Activated T-cell treated with anti-CD3 and anti-CD28 coated beads, Interleukin-2, amount 50 U/mL, for 72 hours (primary cell): ENCODE measurements at places on chromosomes 2 and 18. TPM values are rescaled to one million over a fixed set of nuclear protein-coding genes. Genes with fewer than 3 reads are reported as not detected.
A peak's percentile ranks its signal among the peaks of the same experiment; 100 is the strongest.

GRCh38 chr2:230913406-230914143 is 11.5 kb downstream of the GPR55 start:
- H3K4me3 ChIP-seq: no peak overlapping the region
- DNase-seq: no peak
- H3K36me3 ChIP-seq: peaks cover 4% of the 10 kb centered on the region
- H3K27me3 ChIP-seq: peaks cover 60% of the 10 kb centered on the region
- H3K27ac ChIP-seq: no peak overlapping the region

GRCh38 chr2:118535818-118536212 is 311.6 kb downstream of the EN1 start:
- no peaks in the 10 kb centered on the region for H3K27me3 ChIP-seq
- no peak for DNase-seq
- no peak overlapping the region for H3K4me3 ChIP-seq
- no peak overlapping the region for H3K27ac ChIP-seq
- no peaks in the 10 kb centered on the region for H3K4me1 ChIP-seq
- no peaks in the 10 kb centered on the region for H3K36me3 ChIP-seq

- H3K27me3 ChIP-seq: no peaks in the 10 kb centered on the region
- no peak overlapping the region for H3K4me3 ChIP-seq
- DNase-seq: no peak
These were observed 290.8 kb downstream of the GBX2 start for GRCh38 chr2:235877275-235877802.

Gene ATG16L1
- 26.0 TPM for total RNA-seq

DNA sequence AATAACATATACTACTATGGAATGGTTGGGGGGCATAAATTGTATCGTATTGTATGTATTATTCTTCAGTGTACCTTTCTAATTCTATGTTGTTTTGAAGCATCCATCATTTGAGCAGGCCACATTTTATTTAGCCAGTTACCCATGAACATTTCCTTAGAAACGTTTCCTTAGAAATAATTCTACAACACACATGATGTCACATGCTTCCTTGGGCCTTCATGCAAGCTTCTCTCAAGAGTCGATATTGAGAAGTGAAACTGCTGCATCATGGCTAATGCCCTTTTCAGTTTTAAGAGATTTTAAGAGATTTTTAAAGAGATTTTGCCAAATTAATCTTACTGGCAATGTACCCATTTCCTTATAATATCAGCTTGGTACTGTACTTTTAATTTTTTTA is 63.9 kb downstream of the ALPK2 start:
- H3K4me3 ChIP-seq: no peak overlapping the region
- H3K4me1 ChIP-seq: peaks cover 46% of the 10 kb centered on the region
- H3K27me3 ChIP-seq: peaks cover 6% of the 10 kb centered on the region

DNA sequence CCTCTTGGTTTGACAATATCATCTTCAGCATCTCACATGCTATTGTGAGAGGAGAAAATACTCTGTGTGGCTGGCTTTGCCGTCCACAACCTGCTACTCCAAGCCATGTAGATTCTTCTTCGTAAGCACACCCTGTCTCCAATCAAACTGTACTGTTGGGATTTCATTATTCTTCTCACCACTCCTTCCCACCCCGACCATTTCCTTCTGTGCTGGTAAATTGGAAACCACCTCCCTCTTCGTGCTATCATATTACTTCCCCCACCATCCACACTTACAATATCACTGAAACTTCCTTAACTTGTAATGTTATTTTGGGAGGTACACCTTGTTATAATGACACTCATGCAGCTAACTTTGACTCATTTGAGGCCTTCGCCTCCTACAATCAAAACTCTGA is 3.2 kb upstream of the AGXT start:
- H3K36me3 ChIP-seq: no peaks in the 10 kb centered on the region
- no peak overlapping the region for H3K27ac ChIP-seq
- no peaks in the 10 kb centered on the region for H3K27me3 ChIP-seq
- H3K4me3 ChIP-seq: no peak overlapping the region

- DNase-seq: no peak
- no peaks in the 10 kb centered on the region for H3K27me3 ChIP-seq
- H3K27ac ChIP-seq: no peak overlapping the region
- no peaks in the 10 kb centered on the region for H3K4me1 ChIP-seq
- H3K36me3 ChIP-seq: peaks cover 7% of the 10 kb centered on the region
These were observed 120.6 kb downstream of the PIGN start for GRCh38 chr18:62066102-62066818.

GRCh38 chr2:54947136-54947535 is 103.1 kb downstream of the RTN4 start:
- H3K36me3 ChIP-seq: peaks cover 2% of the 10 kb centered on the region
- DNase-seq: no peak
- peaks cover 20% of the 10 kb centered on the region for H3K4me1 ChIP-seq
- H3K27me3 ChIP-seq: no peaks in the 10 kb centered on the region

DNA sequence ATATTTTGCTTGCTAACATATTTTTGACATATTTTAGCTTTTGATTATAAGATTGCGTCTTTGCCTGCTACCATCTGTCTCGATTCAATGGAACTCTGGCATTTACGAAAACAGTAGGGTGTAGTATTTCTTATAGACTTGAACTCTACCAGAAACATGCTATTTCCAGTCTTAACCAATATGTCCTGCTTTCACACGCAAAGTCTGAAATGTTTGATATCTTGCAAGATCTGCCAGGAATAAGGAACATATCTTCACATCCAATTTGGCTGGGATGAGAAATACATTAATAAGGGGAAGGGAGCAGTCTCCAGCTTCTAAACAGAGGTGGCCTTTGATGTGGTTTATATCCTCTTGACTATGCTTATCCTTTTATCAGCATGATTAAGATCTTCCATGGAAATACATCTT is 299.4 kb downstream of the ZNF521 start:
- H3K36me3 ChIP-seq: no peaks in the 10 kb centered on the region
- no peak overlapping the region for H3K4me3 ChIP-seq
- DNase-seq: no peak
- H3K4me1 ChIP-seq: no peaks in the 10 kb centered on the region
- H3K27me3 ChIP-seq: no peaks in the 10 kb centered on the region

DNA sequence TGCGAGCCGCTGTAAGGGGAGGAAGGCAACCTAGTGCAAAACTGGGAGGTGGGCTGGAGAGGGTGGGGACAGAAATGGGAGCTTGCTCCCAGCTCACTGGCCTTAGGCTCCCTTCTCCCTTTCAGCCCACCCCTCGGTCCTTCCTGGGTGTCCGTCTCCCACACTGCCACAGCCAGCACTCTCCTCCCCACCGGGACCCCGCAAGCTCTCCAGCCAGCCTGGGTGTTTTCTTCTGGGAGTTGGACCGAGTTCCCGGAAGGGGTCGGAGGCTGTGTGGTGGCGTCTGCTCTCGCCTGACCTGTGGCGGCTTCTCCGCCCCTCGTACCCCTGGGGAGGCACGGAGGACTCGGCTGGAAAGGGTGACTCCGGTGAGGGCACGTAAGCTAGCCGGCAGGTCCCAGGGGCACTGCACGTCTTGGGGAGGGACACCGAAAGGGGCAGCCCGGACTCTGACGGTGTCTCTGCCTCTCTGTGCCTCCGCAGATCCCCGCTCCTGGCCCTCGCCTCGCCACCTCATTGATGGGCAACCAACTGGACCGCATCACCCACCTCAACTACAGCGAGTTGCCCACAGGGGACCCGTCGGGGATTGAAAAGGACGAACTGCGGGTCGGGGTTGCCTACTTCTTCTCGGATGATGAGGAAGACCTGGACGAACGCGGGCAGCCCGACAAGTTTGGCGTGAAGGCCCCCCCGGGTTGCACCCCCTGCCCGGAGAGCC is 1.1 kb downstream of the LRATD1 start:
- H3K4me1 ChIP-seq: peaks cover 5% of the 10 kb centered on the region
- H3K27me3 ChIP-seq: peaks cover 55% of the 10 kb centered on the region
- peaks cover 2% of the 10 kb centered on the region for H3K36me3 ChIP-seq
- no peak overlapping the region for H3K27ac ChIP-seq

DNA sequence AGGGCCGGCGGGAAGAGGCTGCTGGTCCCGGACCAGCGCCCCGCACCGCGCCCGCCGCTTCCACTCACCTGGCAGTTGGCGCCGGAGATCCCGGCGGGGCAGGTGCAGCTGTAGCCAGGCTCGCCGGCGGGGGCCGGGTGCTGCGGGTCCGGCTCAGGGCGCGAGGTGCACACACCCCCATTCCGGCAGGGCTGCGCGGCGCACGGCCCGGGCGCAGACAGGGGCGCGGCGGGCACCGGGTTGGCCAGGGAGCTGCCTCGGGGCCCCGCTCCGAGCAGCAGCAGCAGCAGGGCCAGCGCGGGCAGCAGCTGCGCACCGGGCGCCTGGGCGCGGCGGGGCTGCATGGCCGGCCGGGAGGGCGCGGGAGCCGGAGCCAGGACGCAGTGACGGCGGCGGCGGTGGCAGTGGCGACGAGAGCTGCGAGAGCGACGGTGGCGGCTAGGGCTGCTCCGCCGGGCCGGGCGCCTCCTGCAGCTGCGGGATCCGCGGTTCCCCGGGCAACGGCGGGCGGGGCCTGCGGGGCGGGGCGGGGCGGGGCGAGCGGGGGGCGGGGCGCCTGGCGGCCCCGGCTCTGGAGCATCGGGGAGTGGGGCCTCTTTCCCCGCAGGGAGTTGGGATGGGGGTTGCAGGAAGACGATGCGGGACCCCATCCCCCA is at the start of gene DNER:
Gene DNER (minus strand): TSS at position 476 of the 656 bp plus-strand sequence. CDS start 132 bp downstream, at position 344.
- H3K27me3 ChIP-seq: peaks cover 55% of the 10 kb centered on the region
- peak within 1 kb of the TSS; percentile 74 for H3K4me3 ChIP-seq
- H3K27ac ChIP-seq: no peak within 1 kb of the TSS
- no peaks in the 10 kb centered on the region for H3K36me3 ChIP-seq

Gene IL1RN
- 18.5 TPM for total RNA-seq

DNA sequence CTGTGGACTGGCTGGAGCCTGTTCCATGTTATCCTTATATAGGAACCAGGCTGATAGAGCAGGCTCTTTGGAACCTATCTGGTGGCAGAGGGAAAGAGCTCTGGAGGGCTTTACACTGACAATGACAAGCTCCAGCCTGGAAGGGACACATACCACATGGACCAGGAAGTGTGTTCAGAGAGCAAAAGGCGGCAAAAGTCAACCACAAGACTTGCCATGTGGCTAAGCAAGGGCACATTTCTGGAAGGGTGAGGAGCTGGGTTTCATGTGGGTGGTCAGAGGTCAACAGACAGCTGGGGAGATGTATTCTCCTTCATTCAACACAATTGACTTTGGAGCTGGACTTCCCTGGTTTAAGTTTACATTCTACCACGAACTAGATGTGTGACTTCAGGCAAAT is 325.2 kb downstream of the DYSF start:
- no peaks in the 10 kb centered on the region for H3K36me3 ChIP-seq
- no peak for DNase-seq
- no peaks in the 10 kb centered on the region for H3K4me1 ChIP-seq
- no peak overlapping the region for H3K4me3 ChIP-seq
- H3K27me3 ChIP-seq: peaks cover 7% of the 10 kb centered on the region

- no peaks in the 10 kb centered on the region for H3K4me1 ChIP-seq
- no peaks in the 10 kb centered on the region for H3K36me3 ChIP-seq
- peaks cover 34% of the 10 kb centered on the region for H3K27me3 ChIP-seq
These were observed 245.4 kb downstream of the METTL4 start for GRCh38 chr18:2325933-2326332.

Gene RGPD3
- 0.25 TPM for total RNA-seq

DNA sequence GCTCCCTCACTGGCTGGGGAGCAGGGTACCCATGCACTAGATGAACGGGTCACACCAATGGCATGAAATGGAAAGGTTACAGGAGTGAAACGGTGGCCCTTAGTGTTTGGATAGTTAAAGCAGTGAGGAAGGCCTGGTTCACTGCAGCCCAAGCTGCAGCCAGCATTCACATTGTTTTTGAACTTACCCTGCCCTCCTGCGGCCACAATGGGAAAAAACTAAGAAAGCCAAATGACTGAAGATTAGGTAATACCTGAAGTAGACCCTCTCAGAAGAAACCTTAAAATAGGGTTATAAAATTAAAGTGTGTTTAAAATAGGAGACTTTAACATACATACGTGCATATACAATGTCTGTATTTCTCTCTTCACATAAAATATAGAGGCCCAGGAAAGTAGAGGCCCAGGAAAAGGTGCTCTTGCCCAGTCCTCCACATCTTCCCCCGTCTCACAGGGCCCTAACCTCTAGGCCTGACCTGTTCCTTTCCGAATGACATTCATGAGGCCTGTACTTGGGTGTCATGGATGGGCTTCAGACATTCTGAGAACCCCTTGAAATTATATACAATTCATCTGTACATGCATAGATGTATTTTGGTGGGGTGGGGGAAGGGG is 33.3 kb downstream of the DOK1 start:
- peaks cover 17% of the 10 kb centered on the region for H3K27me3 ChIP-seq
- H3K4me1 ChIP-seq: peaks cover 36% of the 10 kb centered on the region
- no peak overlapping the region for H3K4me3 ChIP-seq
- H3K27ac ChIP-seq: no peak overlapping the region

Gene DQX1
- total RNA-seq: 1.9 TPM

Gene DSG4
- not detected for total RNA-seq

- peak overlapping the region; percentile 7 for H3K27ac ChIP-seq
- peaks cover 7% of the 10 kb centered on the region for H3K27me3 ChIP-seq
- DNase-seq: peak; percentile 44
- no peaks in the 10 kb centered on the region for H3K36me3 ChIP-seq
These were observed 35.2 kb downstream of the TMEM163 start for GRCh38 chr2:134683561-134684112.

- no peak for DNase-seq
- no peak overlapping the region for H3K27ac ChIP-seq
- H3K36me3 ChIP-seq: peaks cover 2% of the 10 kb centered on the region
- H3K4me3 ChIP-seq: no peak overlapping the region
- H3K27me3 ChIP-seq: peaks cover 9% of the 10 kb centered on the region
These were observed 145.6 kb downstream of the METTL4 start for GRCh38 chr18:2425426-2426317.

GRCh38 chr2:5373200-5373599 is 319.0 kb upstream of the SOX11 start:
- no peaks in the 10 kb centered on the region for H3K36me3 ChIP-seq
- H3K27ac ChIP-seq: no peak overlapping the region
- peaks cover 7% of the 10 kb centered on the region for H3K27me3 ChIP-seq
- DNase-seq: no peak
- H3K4me3 ChIP-seq: no peak overlapping the region
- no peaks in the 10 kb centered on the region for H3K4me1 ChIP-seq

Gene CCDC74B
- total RNA-seq: 0.99 TPM

DNA sequence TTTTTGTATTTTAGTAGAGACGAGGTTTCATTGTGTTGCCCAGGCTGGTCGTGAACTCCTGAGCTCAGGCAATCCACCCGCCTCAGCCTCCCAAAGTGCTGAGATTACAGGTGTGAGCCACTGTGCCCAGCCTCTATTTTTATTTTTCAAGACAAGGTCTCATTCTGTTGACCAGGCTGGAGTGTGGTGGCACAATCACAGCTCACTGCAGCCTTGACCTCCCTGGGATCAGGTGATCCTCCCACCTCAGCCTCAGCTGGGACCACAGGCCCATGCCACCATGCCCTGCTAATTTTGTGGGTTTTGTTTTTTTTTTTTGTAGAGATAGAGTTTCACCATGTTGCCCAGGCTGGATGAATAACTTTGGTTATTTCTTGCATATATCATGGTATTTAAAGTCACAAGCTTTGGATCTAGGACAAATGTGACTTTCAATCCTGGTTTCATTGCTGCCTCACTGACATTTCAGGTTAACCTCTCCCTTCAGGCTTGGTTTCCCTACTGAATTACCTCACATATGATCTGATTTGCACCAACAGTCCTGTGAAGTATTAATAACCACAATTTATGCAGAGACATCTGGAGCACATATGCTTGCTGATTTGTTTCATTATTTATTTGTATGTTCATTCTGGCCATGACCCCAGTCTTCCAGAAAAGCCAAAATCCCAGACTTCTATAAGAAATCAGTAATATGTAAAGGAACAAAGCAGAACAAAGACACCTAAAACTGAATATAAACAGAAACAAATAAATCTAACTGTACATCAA is 17.5 kb upstream of the RAB31 start:
- H3K4me1 ChIP-seq: peaks cover under 1% of the 10 kb centered on the region
- no peak for DNase-seq
- H3K27ac ChIP-seq: no peak overlapping the region
- no peak overlapping the region for H3K4me3 ChIP-seq
- peaks cover 6% of the 10 kb centered on the region for H3K27me3 ChIP-seq
